ENCODE measurements at places on chromosomes 1 and 21. TPM values are rescaled to one million over a fixed set of nuclear protein-coding genes. Genes with fewer than 3 reads are reported as not detected.

The RBM11 gene
- not detected for total RNA-seq

The TFF1 gene
- total RNA-seq: not detected

The MYOG gene
- not detected for total RNA-seq

The TGFB2 gene
- 0.51 TPM for total RNA-seq

The DCST2 gene
- not detected for total RNA-seq

The HTR6 gene
- not detected for total RNA-seq

The DIO1 gene
- not detected for total RNA-seq

The C1orf141 gene
- not detected for total RNA-seq

The OR14K1 gene
- total RNA-seq: not detected

The SAMD13 gene
- total RNA-seq: 0.51 TPM

DNA sequence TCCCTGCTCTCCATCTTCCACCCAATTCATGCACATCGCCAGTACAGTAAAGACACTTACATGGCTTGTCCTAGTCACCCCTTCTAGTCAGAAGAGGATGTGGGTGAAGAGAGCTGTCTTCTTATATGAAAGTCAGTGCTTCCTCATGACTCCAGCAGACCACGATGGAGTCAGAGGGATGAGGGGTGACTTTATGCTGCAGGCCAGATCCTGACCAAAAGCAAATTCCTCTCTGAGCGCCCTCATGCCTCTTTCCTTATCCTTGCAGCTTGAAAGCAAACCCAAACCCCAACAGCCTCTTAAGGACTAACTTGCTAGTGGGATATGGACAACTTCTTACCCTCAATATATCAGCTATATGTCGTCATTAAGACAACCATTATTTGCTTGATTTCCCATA lies 348.2 kb upstream of the DUSP10 start:
- peaks cover 33% of the 10 kb centered on the region for H3K4me1 ChIP-seq
- no peaks in the 10 kb centered on the region for H3K36me3 ChIP-seq
- peak; percentile 85 for DNase-seq

DNA sequence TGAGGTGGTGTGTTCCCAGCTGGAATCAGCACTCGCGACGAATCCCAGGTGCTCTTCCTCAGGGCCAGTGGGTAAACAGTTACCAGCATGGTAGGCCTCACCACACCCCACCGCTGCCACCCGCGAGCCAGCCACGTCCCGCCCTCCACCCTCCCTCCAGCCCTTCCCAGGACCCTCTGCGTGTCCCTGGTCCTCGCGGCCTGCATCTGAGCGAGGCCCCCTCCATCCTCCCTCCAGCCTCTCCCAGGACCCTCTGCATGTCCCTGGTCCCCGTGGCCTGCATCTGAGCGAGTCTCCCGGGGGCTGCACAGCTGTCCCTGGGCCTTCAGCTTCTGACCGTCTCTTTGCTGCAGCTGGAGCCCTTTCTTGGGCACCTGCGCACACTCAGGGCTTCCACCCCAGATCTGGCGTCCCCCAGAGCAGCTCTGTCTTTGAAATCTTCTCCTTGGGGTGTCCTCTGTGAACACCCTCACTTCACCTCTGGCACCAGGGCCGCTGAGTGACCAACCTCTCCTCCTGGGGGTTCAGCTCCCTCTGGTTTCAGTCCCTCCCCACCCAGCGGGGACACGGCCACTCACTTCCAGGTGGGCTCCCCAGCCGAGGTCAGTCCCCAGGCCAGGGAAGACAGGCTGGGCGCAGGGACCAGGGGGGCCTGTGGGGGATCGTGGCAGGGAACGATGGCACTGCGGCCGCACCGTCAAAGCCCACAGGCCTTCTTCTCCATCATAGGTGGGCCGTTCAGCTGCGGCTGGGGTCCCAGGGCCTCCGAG lies 57.8 kb upstream of the COL6A2 start:
- H3K36me3 ChIP-seq: no peaks in the 10 kb centered on the region
- H3K4me3 ChIP-seq: no peak overlapping the region
- H3K27me3 ChIP-seq: no peaks in the 10 kb centered on the region
- H3K27ac ChIP-seq: peak overlapping the region; percentile 85
- DNase-seq: no peak

GRCh38 chr21:40254540-40255465 lies 387.6 kb downstream of the PCP4 start:
- no peaks in the 10 kb centered on the region for H3K27me3 ChIP-seq
- H3K36me3 ChIP-seq: no peaks in the 10 kb centered on the region
- no peak overlapping the region for H3K27ac ChIP-seq

- H3K36me3 ChIP-seq: no peaks in the 10 kb centered on the region
- no peak overlapping the region for H3K27ac ChIP-seq
- H3K4me3 ChIP-seq: peak overlapping the region; percentile 62
- H3K27me3 ChIP-seq: no peaks in the 10 kb centered on the region
- peaks cover 19% of the 10 kb centered on the region for H3K4me1 ChIP-seq
Observed at GRCh38 chr1:112855152-112855828, 100.7 kb downstream of the SLC16A1 start.

- H3K4me3 ChIP-seq: no peak overlapping the region
- no peaks in the 10 kb centered on the region for H3K27me3 ChIP-seq
- no peak overlapping the region for H3K27ac ChIP-seq
- no peaks in the 10 kb centered on the region for H3K4me1 ChIP-seq
Observed at GRCh38 chr1:149945206-149945605, 8.5 kb upstream of the MTMR11 start.

- no peaks in the 10 kb centered on the region for H3K27me3 ChIP-seq
- DNase-seq: no peak
- H3K36me3 ChIP-seq: no peaks in the 10 kb centered on the region
- H3K4me3 ChIP-seq: no peak overlapping the region
- H3K27ac ChIP-seq: no peak overlapping the region
Observed at GRCh38 chr21:38142224-38142623, 114.6 kb upstream of the KCNJ15 start.

DNA sequence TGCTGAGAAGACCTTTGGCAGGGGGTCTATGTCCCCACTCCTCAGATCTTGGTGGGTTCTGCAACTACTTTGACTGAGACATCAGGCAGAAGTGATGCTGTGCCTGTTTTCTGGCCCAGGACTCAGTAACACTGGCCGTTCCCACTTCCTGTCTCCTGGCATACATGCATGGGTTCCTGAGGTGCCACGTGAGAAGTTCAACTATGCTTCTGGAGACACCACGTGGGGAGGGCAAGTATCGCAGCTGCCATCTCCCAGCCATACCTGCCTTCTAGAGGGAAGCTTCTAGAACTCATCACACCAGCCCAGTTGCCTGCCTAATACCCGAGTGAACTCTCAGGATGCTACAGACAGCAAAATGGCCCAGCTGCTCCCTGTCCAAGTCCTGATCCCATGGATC lies 65.8 kb downstream of the TRABD2B start:
- DNase-seq: no peak
- no peaks in the 10 kb centered on the region for H3K4me1 ChIP-seq
- H3K36me3 ChIP-seq: no peaks in the 10 kb centered on the region
- no peak overlapping the region for H3K27ac ChIP-seq
- H3K4me3 ChIP-seq: no peak overlapping the region

DNA sequence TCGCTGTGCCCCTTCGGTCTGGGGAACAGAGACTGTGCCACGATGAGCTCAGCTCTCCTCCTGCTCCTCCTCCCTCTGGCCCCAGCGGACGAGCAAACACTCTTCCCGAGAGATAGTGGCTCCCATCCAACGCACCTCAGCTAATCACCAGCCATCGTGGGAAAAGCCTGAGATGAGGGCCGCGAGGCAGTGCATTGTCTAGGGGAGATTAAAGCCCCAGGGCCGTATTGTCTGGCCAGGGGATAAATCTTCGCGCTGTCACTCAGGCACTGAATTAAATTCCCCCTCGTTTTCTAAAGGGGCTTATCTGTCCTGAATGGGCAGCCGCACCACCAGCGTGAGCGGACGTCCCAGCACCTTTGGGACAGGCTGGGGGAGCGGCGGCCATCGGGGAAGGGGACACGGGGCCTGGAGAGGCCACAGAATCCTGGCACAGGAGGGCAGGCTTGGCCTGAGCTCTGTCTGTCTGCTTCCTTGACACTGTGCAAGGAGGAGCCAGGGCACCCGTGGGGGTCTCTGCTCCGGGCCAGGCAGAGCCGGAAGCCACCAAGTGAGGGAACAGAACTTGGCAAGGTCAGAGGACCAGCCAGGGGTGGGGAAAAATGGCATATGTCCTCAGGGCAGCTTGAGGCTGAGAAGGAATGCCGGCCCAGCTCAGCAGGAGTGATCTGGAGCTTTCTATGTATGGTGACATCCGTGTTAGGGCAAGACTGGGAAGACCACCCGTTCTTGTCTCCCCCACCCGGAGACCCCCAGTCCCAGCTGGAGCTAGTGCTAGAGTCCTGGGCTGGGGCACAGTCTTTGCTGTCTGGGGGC lies 32.3 kb downstream of the PRDM16 start:
- no peaks in the 10 kb centered on the region for H3K27me3 ChIP-seq
- no peak overlapping the region for H3K27ac ChIP-seq
- no peaks in the 10 kb centered on the region for H3K4me1 ChIP-seq
- H3K4me3 ChIP-seq: no peak overlapping the region

DNA sequence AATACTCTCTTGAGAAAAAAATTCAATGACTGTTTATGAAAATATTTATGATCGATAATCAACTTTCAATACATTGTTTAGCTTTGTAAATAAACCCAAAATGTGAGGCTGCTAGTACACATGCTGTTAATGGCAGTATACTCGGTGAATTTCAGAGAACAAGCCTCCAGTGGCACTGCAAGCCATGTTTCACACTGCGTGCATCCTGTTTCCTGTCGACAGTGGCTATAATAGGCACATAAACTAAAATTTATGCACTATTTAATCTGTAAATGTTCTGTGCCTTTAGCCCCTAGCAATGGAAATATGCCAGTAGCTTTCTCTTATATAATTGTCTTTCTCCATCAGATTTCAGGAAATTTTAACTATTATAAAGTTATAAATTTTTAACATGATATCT lies 26.3 kb upstream of the RGS18 start:
- H3K36me3 ChIP-seq: no peaks in the 10 kb centered on the region
- no peak overlapping the region for H3K4me3 ChIP-seq
- no peak overlapping the region for H3K27ac ChIP-seq
- H3K4me1 ChIP-seq: no peaks in the 10 kb centered on the region

DNA sequence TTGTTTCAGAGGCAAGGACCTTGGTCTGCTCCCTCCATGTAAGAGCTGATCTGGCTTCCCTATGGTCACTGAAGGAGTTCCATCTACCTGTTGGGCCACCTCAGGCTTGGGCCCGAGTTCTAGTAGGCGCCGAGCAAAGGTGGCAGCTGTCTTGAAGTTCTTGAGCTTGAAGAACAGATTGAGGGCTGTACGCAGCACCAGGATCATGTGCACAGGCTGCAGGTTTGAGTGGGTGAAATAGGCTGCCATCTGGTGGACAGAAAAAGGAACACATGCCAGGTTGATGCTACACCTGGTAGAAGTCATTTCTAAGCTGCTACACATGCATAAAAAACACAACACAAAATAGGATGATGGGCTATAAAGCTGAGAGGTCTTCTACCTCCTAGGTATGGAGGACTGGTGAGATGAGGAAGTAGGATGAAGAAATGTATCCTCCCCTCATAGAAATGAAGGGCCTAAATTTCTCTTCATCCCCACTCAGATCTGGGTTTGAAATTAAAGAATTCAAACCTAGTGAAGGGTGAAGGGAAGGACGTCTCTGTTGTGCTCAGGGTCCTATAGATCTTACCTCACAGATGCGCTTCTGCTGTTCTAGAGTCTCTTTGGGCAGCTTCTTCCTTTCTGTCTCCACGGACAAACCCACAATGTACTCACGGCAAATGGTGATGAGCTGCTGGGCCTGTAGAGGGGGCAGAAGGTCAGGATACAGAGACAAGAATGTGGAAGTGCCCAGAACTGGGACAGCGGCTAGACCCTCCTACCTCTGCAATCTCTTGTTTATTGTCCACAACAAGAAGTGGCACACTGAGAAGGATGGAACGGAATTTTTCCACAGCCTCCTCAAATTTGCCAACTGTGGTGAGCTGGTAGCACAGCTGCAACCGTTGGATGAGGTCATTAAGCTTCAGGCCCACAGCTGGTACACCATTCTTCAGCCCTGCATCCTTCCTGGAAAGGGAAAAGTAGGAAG lies 6.6 kb upstream of the PEX19 start:
- H3K27me3 ChIP-seq: no peaks in the 10 kb centered on the region
- H3K4me3 ChIP-seq: no peak overlapping the region
- peaks cover 85% of the 10 kb centered on the region for H3K36me3 ChIP-seq
- H3K27ac ChIP-seq: 0 out of 2 replicates have a peak overlapping the region, but pooled peaks have one; percentile 14

DNA sequence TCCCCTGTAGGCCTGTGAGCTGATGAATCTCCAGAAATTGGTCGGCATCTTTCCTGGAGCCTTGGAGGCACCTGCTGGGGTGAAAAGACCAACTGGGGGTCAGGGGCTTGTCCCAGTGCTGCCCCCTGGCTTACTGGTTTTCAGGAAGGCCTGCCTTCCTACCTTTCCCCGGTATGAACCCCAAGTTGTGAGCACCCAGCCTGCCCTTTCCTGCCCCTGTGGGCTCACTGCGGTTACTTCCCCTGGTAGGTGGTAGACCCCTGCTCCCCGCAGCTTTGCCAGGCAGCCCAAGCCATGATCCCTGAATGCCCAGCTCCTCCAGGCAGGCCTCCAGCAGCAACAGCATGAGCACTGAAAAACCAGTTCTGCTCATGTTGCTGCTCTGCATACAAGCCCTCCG lies 10.2 kb downstream of the DMRTB1 start:
- no peaks in the 10 kb centered on the region for H3K4me1 ChIP-seq
- DNase-seq: no peak

DNA sequence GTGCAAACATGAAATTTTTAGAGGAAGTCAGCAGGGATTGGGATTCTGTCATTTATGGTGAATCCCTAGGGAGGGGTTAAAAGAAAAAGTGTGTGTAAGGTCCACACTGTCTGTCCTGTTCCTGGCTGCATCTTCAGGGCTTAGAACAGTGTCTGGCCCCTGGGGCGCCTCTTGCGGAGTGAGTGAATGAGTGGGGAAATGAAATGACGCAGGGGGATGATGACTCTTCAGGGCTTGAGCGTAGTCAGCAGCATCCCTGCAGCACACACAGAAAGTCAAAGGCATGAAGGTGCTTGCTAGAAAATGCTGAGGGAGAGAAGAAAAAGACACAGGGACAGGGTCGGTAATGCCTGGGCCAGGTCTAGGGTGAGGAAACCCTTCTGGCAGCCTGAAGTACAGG lies 57.8 kb downstream of the PGBD5 start:
- H3K27me3 ChIP-seq: no peaks in the 10 kb centered on the region
- H3K36me3 ChIP-seq: no peaks in the 10 kb centered on the region
- H3K4me1 ChIP-seq: 0 out of 2 replicates have a peak, but pooled peaks cover 4% of the 10 kb centered on the region
- H3K4me3 ChIP-seq: no peak overlapping the region

DNA sequence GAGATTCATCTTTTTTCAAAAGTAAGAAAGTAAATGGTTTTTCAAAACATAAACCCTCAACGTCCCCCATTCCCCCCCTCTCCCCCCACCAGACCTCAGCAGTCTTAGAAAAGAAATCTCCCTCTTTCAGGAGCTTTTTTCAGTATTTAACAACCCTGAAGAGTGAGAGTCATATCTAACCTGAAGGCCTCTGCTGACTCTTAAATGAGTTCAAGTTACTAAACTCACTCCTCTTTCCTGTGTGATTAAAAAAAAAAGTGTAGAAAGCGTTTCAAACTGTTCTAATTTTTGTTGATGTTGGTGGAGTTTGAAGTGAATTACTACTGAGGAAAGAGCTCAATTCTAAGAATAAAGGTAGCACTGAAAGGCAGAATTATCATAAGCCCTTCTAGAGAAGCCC lies 93.7 kb downstream of the VAV3 start:
- H3K4me3 ChIP-seq: no peak overlapping the region
- H3K36me3 ChIP-seq: no peaks in the 10 kb centered on the region
- H3K4me1 ChIP-seq: peaks cover 19% of the 10 kb centered on the region
- DNase-seq: no peak
- no peak overlapping the region for H3K27ac ChIP-seq
